ENCODE measurements at places on chromosomes 6 and 20.

- no peak for DNase-seq
Observed at GRCh38 chr6:149130508-149130907, 187.0 kb upstream of the TAB2 start.

- no peak for DNase-seq
Observed at GRCh38 chr6:108710551-108710950, 137.7 kb upstream of the ARMC2 start.

- DNase-seq, result no peak
Observed at GRCh38 chr6:51684603-51685002, 402.8 kb downstream of the PKHD1 start.

GRCh38 chr6:50993941-50994720 lies 175.5 kb downstream of the TFAP2B start:
- no peak for DNase-seq

GRCh38 chr6:64505312-64505711 lies 869.7 kb downstream of the PHF3 start:
- DNase-seq, result no peak

GRCh38 chr6:81847866-81848265 lies 95.4 kb upstream of the TENT5A start:
- no peak for DNase-seq

Measured in epithelial cell of prostate (primary cell).